ENCODE measurements at places on chromosomes 2 and 18.

DNA sequence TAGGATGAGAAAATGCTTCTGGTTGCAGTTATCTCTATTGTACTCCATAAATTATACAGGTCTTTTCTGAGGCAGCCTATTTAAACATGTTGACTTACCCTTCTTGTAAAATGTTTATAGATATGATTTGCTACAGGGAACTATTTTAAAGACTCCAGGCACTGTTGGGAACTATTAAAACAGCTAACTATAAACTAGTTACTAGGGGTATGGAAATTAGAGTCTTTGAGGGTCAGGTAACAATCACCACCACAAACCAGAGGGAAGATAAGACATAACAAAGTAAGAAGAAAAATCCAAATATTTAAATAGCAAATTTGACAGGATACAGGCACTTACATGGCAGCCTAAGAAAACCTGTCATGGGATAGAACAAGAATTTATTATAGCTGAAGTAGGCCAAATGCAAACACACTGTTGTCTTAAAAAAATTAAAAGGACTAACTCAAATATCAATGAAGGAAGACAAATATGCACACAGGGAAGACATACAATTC, 251.0 kb upstream of the CWC22 start:
- DNase-seq, result no peak

GRCh38 chr18:25599443-25599842, 247.5 kb upstream of the ZNF521 start:
- no peak for DNase-seq

GRCh38 chr2:152189622-152190495, 14.3 kb upstream of the STAM2 start:
- peak; percentile 73 for DNase-seq

DNA sequence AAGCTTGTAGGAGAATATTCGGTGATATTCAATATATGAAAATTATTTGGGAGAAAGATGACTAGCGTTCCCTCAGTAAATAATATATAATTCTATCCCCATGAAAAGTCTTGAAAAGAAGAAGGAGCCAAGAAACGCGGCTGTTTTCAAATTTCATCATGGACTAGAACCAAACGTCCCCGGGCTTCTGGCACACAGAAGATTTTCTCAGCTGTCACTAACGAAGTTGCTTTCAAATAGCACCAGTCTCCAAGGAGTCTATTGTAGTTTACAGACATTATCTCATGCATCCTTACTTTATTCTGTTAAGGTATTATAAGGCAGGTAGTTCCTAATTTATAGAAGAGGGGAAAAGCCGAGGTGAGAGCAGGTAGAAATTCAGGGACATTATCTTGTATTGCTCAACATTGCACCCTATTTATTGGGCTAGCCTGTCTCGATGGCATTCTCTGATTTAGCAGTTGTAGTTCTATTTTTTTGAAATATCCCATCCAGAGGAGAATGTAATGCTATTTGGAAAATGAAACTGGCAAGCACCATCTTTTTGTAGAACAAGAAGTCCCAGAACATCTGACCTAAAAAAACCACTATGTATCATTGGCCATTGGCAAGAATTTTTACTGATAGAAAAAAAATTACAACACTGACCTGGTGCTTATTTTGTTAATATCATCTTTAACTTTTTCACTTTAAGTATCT, 198.1 kb upstream of the RASGRP3 start:
- DNase-seq, result no peak

- DNase-seq, result no peak
Measured at GRCh38 chr2:174594456-174594855, 3.1 kb downstream of the WIPF1 start.

GRCh38 chr2:148602885-148603561, 41.5 kb upstream of the EPC2 start:
- no peak for DNase-seq

DNA sequence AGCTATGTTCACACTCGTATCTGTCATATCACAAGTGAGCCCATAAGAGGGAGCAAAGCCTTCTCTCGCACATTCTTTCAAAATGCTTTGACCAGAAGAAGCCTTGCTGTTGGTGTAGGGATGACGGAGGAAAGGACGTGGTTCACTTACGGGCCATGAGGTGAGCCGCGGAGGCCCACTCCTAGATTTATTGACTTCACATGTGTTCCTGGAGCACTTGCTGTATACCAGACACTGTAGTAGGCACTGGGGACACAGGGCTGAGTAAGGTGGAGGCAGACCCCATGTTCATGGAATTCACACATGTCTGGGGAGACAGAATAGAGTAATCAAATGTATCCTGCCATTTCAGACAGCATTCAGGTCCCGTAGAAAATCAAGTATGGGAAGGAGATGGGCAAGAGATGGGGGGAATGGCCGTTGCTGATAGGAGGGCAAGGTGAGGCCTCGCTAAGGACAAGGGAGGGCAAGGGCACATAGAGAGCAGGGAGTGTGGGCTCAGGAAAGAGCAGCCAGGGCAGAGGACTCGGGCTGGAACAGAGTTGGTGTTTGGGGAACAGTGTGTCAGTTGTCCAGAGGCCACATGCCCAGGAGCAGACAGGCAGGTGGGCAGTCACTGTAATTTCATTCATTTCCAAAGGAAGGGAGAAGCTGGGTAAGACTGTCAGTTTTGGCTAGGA, 182.2 kb downstream of the LDLRAD4 start:
- DNase-seq, result no peak
